ENCODE measurements at places on chromosomes 4 and X. TPM values are rescaled to one million over a fixed set of nuclear protein-coding genes. Genes with fewer than 3 reads are reported as not detected.

DNA sequence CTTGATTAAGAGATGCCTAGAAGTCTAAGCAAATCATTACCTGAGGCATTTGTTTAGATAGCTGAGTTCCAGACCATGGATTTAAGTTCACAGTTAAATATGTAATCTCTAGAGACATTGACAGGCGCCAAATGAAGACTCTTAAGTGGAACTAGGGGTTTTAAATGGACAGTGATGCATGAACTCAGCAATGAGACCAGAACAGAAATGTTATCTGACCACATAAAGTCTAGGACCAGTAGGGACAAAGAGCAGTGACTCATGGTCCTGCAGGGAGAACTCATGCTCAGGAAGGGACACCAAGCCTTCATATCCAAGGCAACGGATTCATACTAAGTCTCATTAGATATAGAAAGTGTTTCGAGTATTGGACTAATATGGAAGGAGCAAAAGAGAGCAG, 152.3 kb downstream of the PPARGC1A start:
- H3K27me3 ChIP-seq, result no peaks in the 10 kb centered on the region
- no peaks in the 10 kb centered on the region for H3K4me1 ChIP-seq
- DNase-seq, result no peak
- H3K4me3 ChIP-seq, result no peak overlapping the region
- H3K36me3 ChIP-seq, result no peaks in the 10 kb centered on the region

PRSS12 gene
- total RNA-seq, result not detected

GRCh38 chr4:181677201-181677600, 566.0 kb upstream of the TENM3 start:
- H3K4me3 ChIP-seq, result no peak overlapping the region
- H3K27ac ChIP-seq, result no peak overlapping the region
- H3K36me3 ChIP-seq, result no peaks in the 10 kb centered on the region
- no peaks in the 10 kb centered on the region for H3K27me3 ChIP-seq

DNA sequence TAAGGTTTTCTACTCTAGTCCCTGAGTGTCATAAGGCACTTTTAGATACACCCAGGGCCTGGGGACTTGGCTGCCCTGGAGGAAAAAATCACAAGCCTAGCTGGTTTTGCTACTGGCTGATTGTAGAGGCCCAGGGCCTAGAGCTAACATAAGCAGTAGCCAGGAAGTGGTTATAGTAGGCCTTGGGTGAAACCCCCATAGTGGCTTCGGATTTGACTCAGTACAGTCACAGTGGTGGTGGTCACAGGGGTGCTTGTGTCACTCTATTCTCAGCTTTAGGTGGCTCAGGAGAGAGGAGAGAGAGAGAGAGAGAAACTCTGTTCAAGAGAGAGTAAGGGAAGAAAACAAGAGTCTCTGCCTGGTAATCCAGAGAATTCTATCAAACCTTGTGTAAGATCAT, 194.5 kb upstream of the EDA2R start:
- H3K27ac ChIP-seq, result no peak overlapping the region
- H3K4me3 ChIP-seq, result no peak overlapping the region
- H3K4me1 ChIP-seq, result no peaks in the 10 kb centered on the region
- peak; percentile 14 for DNase-seq
- H3K27me3 ChIP-seq, result no peaks in the 10 kb centered on the region
- H3K36me3 ChIP-seq, result no peaks in the 10 kb centered on the region

CD99 gene
- total RNA-seq, result 389 TPM

C4orf51 gene
- not detected for total RNA-seq

All from activated CD4-positive, alpha-beta memory T cell treated with anti-CD3 and anti-CD28 coated beads, Interleukin-2, amount 10 ng/mL, durations not matched to agents 7 days and 5 days (primary cell).